ENCODE measurements at places on chromosomes 11 and 22. TPM values are rescaled to one million over a fixed set of nuclear protein-coding genes. Genes with fewer than 3 reads are reported as not detected.
A peak's percentile ranks its signal among the peaks of the same experiment; 100 is the strongest.

- H3K27me3 ChIP-seq = no peaks in the 10 kb centered on the region
- DNase-seq = no peak
- H3K4me3 ChIP-seq = no peak overlapping the region
Measured at GRCh38 chr11:26112264-26112663, 219.7 kb upstream of the ANO3 start.

- no peaks in the 10 kb centered on the region for H3K4me1 ChIP-seq
- DNase-seq = peak; percentile 78
- no peaks in the 10 kb centered on the region for H3K27me3 ChIP-seq
- no peak overlapping the region for H3K27ac ChIP-seq
- peaks cover 26% of the 10 kb centered on the region for H3K36me3 ChIP-seq
Measured at GRCh38 chr22:41880653-41881052, 34.2 kb downstream of the SHISA8 start.

GRCh38 chr22:22948651-22949571 is 61.3 kb downstream of the IGLL5 start:
- H3K4me1 ChIP-seq = no peaks in the 10 kb centered on the region
- H3K27ac ChIP-seq = no peak overlapping the region
- no peaks in the 10 kb centered on the region for H3K27me3 ChIP-seq
- no peak overlapping the region for H3K4me3 ChIP-seq
- no peak for DNase-seq
- no peaks in the 10 kb centered on the region for H3K36me3 ChIP-seq

DNA sequence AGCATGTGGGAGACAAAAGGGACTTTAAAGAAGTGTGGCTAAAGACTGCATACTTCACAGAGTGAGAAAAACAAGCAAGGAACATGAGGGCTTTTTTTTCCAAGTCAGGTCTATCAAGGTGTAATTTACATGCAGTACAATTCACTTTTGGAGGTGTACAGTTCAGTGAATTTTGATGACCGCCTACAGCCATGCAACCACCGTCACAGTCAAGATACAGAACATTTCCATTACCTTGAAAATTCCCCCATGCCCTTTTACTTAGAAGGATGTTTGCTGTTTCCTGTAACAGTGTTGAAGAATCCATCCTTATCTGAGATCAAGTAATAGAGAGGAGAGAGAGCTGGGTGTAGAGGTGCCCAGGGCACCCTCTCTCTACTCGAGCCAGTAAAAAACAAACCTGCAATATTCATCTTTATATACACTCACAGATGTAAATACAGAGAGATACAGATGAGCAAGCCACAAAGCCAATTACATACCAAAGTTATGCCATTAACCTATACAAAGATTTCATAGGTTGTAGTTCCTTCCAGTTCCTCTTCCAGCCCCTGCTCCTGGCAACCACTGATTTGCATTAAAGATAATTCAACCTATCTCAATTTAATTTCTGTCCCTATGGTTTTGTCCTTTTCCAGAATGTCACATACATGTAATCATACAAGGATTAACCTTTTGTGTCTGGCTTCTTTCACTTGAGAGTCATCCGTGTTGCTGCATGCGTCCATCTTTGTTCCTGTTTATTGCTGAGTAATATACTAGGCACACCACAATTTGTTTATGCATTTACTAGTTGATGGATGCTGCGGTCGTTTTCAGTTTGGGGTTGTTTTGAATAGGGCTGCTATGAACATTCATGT is 35.0 kb upstream of the RASD2 start:
- no peaks in the 10 kb centered on the region for H3K27me3 ChIP-seq
- H3K4me1 ChIP-seq = no peaks in the 10 kb centered on the region
- H3K27ac ChIP-seq = no peak overlapping the region
- no peak overlapping the region for H3K4me3 ChIP-seq

GRCh38 chr11:57306940-57307565 is 17.7 kb downstream of the TNKS1BP1 start:
- no peak overlapping the region for H3K4me3 ChIP-seq
- peaks cover 61% of the 10 kb centered on the region for H3K36me3 ChIP-seq
- DNase-seq = no peak
- no peak overlapping the region for H3K27ac ChIP-seq
- H3K4me1 ChIP-seq = peaks cover 68% of the 10 kb centered on the region
- H3K27me3 ChIP-seq = no peaks in the 10 kb centered on the region

Gene PLAAT2
- total RNA-seq = 10.5 TPM

Data from upper lobe of left lung (tissue), 6 donors.